ENCODE measurements at places on chromosomes 13 and 19. TPM values are rescaled to one million over a fixed set of nuclear protein-coding genes. Genes with fewer than 3 reads are reported as not detected.

C3 gene
- total RNA-seq = 93.5 TPM

SIGLEC10 gene
- total RNA-seq = not detected

ZNF729 gene
- total RNA-seq = not detected

UNC13A gene
- total RNA-seq = 0.49 TPM

GRIN2D gene
- total RNA-seq = 1.2 TPM

ATP4A gene
- not detected for total RNA-seq

CD209 gene
- total RNA-seq = not detected

CELF5 gene
- not detected for total RNA-seq

NLRP4 gene
- not detected for total RNA-seq

ZNF837 gene
- total RNA-seq = 3.4 TPM

SPIB gene
- total RNA-seq = not detected
